ENCODE measurements at places on chromosomes 4 and X.

DNA sequence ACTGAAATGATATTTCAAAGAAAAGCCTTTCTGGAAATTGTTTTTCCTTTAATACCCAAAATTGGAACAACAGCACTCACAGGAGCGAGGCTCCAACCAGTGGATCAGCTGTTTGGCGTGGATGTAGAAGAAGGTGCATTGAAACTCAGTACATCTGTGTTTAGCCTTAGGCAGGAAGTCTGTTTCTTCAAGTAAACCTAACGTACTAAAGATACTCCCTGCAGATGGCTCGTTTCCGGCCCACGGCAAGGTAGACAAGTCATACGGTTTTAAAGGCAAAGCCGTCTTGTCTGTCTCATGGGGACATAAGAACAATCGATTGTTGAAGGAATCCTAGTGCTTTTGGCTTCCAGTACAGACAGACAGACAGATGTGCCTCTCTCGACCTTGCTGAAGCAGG, 50.0 kb upstream of the CLCN4 start:
- DNase-seq: no peak

- no peak for DNase-seq
Measured at GRCh38 chrX:104391906-104392305, 137.2 kb upstream of the ESX1 start.

- DNase-seq: no peak
Measured at GRCh38 chrX:53186351-53186750, 38.7 kb downstream of the KDM5C start.

GRCh38 chr4:13640149-13640940, 12.8 kb upstream of the BOD1L1 start:
- DNase-seq: no peak

GRCh38 chr4:184861047-184861446, 35.3 kb upstream of the ACSL1 start:
- DNase-seq: no peak

DNA sequence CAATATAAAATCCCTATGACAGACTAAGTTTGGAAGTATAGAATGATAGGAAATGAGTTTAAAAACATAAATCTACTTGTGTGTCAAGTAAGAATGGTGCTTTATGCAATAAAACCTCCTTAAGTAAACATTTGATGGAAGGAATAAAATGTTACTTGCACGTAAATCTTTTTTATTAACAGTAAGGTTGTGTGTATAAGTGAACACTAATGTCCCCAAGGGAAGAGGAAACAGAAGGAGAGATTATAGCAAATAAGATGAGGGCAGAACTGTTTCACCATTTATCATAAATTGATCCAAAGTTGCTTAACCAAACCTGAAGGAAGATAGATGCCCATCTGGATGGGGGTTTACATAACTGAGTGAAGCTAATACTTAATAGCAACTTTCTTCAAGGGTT, 86.8 kb downstream of the FRMPD4 start:
- no peak for DNase-seq

DNA sequence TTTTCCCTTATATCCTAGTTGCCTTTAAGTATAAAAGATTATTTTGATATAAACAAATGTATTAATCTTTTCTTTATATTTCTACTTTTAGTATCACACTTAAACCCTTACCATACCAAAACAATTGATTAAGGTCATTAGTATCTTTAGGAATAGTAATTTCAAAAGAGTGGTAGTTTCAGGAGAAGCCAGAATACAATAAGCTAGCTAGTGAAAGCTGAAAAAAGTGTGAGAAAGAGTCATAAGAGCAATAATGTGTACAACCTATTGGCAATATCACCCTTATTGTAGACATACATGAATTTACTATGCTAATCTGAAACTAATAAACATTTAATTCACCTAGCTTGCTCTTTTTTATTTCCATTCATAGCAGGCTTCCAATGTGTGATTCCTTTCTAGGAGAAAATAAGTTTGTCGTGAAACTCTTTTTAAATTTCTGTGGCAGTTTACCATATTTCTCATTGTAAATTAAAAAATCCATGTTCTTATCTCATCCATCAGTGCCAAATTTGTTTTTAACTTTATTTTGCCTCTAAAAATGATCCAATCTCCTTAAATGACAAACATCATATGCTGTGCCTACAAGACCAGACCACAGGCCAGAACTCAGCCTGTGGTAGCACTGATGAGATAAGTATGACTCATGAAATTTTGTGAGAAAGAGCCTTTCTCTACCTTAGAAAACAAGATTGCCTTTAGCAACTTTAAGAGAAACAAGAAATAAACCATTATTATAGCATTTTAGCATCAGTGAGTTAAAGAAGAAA, 8.1 kb downstream of the NEK1 start:
- DNase-seq: no peak

- no peak for DNase-seq
Measured at GRCh38 chr4:33975995-33976394, 2268.3 kb downstream of the ARAP2 start.

GRCh38 chr4:1169171-1169671, 3.2 kb downstream of the SPON2 start:
- no peak for DNase-seq

- DNase-seq: no peak
Measured at GRCh38 chr4:836750-837301, 10.9 kb upstream of the CPLX1 start.

- DNase-seq: no peak
Measured at GRCh38 chrX:12118134-12118533, 20.1 kb upstream of the FRMPD4 start.

GRCh38 chr4:181432335-181432734, 810.9 kb upstream of the TENM3 start:
- DNase-seq: no peak

GRCh38 chr4:120053911-120054310, 12.7 kb downstream of the MAD2L1 start:
- no peak for DNase-seq

DNA sequence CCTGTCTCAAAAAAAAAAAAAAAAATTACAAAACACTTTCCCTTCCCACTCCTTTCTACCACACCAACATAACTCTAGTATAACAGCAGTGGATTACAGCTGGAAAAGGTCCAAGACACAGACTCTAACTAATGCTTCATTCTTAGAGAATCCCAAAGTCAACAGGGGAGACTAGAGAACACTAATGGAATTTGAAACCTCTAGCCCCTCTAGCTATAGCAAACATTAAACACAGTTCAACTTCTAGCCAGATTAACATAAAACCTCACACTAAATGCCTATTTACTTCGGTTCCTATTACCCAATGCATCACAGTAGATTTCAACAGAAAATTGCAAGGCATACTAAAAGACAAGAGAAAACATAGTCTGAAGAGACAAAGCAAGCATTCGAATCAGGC, 10.5 kb upstream of the DHX15 start:
- peak; percentile 1 for DNase-seq

GRCh38 chrX:107968623-107969022, 13.5 kb downstream of the TEX13B start:
- DNase-seq: no peak

- DNase-seq: no peak
Measured at GRCh38 chrX:13043138-13043537, 1.3 kb downstream of the FAM9C start.

GRCh38 chr4:33381816-33382215, 2661.6 kb downstream of the PCDH7 start:
- no peak for DNase-seq

DNA sequence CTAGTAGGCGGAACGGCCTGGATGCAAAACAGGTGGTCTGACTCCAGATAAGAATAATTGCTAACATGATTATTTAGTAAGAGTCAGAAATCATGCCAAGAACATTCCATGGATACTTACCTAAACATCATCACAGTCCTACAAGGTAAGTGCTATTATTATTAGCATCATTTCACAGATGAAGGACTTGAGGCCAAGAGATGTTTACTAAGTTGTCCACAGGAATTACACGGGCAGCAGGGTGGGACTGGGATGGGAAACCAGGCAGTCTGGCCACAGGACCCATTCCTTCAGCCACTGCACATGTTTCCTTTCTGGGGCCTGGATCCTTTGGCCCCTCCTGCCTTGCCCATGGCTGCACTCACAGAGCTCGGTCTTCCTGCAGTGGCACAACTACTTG, 48.3 kb downstream of the ANAPC4 start:
- DNase-seq: no peak

- DNase-seq: no peak
Measured at GRCh38 chrX:51459125-51459524, 37.3 kb downstream of the NUDT11 start.

- DNase-seq: peak; percentile 3
Measured at GRCh38 chr4:152778656-152779512, 646 bp downstream of the TIGD4 start.

DNA sequence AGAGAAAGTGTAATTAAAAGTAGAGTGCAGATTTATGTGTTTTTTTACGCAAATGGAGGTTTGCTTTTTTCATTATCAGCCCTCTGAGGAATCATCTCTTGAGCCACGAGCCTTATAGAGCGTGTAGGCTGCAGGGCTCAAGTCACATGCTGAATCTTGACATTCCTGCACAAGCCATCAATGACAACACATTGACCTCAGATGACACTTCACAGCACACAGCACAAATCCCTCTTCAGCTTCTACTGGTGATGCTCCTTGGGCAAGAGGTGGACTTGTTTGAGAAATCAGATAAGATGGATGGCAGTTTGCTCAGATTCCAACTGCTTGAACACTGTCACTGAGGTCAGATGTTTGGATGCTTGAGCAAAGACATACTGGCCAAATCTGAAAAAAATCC, 250.6 kb downstream of the SNCA start:
- no peak for DNase-seq

DNA sequence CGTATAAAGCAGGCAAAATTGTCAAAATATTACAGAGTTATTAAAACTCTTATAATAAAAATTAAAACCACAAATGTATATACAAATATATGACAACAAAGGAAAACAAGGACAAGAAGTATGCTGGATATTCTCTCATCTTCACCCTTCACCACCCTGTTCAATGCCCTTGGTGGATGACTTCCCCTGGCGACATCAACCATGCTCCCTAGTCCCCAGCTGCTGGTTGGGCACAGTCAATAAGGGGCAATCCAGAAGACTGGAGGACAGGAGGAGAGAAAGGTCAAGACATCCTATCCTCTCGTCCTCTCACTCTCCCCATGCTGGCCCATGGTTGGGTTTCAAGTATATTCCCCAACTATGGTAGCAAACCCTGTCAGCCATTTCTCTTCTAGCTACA, 71.2 kb downstream of the CXCL13 start:
- DNase-seq: no peak

DNA sequence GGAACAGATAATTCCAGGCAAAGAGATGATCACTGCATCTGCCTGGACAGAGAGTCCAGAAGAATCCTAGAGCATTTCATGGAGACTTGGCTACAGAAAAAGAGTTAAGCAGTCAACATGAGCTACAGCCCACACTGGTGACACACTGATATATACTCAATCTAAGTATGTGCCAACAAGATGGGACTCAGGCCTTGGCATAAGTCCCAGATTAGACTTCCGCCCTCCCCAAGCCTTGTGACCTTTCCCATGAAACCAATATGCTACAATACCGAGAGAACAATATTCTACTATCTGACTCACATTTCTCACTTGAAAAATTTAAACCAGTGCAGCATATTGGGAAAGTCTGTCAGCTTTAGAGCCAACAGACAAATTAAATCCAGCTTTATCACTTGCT, 65.7 kb upstream of the SLITRK2 start:
- DNase-seq: no peak

DNA sequence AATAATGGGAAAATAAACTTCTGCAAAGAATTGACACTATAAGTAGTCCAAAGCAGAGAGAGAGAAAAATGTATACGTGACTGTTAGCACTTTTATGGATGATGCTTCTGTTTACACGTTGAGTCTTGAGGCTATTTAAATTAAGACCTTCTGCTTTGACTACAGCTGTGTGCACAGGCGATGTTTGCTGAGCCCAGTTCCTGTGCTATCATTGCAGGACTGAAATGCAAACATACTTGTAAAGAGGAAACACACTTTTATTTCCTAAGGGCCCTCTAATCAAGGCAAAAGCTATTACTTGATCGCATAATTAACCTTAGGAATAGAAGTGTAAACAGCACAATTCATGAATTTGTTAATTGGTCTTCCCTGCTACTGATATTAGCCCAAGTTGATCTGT, 226.9 kb downstream of the FBXW7 start:
- DNase-seq: peak; percentile 87

DNA sequence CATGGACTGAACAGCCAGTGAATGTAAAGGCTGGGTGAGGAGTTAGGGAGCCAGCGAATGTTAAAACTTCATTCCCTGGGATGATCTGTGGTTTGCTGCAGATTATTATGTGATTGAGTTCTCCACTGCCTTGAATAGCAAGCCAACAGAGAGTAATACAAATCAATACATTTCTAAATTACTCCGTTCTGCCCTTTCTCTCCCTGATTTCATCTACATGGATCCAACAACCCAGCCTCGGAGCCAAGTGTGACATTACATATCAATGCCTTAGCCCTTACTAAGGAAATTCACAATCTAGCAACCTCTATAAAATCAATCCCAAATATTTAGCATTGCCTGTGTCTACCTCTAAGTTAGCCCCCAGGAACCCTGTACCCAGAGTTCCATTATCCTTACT, 11.0 kb downstream of the HSD17B13 start:
- no peak for DNase-seq

- DNase-seq: no peak
Measured at GRCh38 chr4:76689145-76689817, 208.7 kb downstream of the SOWAHB start.

DNA sequence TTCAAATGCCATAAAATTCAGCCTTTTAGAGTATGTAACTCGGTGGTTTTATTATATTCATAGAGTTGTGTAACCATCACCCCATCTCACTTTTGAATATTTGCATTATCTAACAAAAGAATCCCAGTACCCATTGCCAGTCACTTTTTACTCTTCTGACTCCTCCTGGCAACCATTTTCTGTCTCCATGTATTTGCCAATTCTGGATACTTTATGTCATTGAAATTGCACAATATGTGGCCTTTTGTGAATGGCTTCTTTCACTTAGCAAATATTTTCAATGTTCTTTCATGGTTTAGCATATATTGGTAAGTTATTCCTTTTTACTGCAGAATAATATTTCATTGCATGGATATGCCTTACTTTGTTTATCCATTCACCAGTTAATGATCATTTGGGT, 79.9 kb downstream of the SLIT2 start:
- DNase-seq: no peak

DNA sequence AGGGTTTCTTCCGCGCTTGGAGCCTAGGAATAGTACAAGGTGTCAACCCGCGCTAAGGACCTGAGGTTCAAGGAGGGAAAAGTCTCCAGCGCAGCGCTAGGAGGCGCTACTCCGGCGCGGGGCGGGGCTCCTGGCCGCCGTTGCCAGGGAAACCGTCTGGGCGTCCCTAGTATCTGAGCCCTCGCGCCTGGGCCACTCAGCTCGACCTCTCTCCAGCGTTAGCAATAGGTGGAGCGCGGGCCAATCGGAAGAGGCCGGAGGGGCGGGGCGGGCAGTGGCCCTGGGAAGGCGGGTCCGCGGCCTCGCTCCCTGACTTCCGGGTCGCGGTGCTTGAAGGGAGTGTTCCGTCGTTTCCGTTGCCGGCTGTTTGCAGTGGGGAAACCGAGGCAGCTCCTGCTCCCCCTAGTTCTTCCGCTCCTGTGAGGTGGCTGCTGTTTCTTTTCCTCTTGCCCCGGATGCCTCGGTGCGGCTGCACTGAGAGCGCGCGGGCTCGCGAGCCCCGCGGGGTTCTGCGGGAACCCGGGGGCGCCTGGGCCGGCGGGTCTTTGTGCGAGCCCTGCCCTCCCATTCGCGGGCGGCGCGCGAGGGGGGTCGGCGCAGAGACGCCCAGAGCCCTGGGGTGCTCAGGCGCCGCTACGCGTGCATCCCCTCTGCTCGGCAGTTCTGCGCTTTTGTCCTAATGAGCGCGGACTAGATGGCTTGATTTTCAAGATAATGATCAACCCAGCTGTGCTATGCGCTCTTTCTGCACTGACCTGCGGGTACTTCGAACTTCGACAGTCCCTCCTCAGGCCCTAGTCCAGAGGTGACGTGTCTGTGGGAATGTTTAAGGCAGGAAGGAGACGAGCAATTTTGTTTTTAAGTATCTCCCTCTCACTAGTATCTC, at the start of gene ELMOD2:
ELMOD2 (plus strand) TSS at position 312 of the 886 bp plus-strand sequence. CDS start 1,261 bp downstream, outside the sequence.
- DNase-seq: peak; percentile 90

Measured in NCI-H2029 treated with DMSO at 0.1 percent for 48 hours (cell line).